ENCODE measurements at places on chromosomes 13 and 19.

- DNase-seq = no peak
Observed at GRCh38 chr13:95298169-95298965, 2.9 kb downstream of the ABCC4 start.

DNA sequence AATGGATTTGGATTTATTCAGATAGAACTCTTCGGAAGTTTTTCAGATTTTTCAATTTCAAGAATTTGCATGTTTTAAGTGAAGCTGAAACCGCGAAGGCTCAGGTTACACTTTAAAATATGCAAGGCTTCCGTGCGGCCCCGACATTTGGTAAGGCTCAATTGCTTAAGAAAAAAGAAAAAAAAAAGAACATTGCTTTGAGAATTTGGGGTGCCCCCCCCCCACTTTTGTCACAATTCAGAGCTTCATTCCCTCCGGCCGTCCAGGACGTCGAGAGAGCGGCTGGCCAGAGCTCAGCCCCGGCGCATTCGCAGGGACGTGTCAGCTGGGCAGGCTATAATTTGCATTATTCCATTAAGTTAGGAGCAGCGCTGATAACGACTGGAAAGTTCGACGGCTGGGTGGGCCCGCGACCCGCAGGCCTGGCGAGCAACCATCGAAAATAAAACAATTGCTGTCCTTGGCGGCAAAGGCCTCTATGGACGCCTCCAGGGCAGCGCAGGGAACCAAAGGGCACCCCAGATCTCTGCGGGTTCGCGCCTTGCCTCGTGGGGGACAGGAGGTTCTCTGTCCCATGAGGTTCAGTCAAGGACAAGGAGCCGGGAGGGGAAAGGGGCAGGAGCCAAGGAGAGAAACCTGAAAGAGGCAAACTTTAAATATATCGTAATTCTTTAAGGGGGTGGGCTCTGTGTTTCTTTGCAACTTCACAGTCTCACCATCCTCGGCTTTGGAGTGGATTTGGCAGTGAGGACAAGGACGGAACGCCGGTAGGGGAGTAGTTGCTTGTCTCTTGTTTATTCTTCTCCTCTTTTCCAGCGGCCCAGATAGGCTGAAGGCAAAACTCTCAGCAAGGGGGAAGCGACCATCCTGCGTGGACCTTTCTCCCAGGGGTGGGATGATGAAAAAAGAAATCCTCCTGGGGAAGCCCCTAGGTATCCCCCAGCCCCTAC, 7.0 kb downstream of the SOX21 start:
- peak; percentile 5 for DNase-seq

GRCh38 chr13:27293873-27294515, 23.4 kb downstream of the RASL11A start:
- no peak for DNase-seq

DNA sequence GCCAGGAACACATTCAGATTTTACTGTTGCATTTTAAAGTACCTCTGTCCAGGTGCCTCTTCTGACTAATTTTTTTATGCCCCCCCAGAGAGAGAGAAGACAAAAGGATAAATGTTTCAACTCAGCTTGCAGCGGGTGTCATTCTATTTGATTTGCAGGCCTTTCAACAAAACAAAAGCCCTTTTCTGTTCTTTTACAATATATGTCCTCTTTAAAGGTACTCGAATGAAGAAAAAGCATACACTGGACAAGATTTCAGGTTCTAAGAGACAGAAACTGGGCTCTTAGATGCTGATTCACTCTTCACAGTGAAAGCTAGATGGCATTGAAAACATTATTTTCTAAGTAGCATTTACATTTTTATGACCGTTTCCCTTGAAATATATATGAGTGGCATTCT, 2.9 kb upstream of the FRY start:
- no peak for DNase-seq

DNA sequence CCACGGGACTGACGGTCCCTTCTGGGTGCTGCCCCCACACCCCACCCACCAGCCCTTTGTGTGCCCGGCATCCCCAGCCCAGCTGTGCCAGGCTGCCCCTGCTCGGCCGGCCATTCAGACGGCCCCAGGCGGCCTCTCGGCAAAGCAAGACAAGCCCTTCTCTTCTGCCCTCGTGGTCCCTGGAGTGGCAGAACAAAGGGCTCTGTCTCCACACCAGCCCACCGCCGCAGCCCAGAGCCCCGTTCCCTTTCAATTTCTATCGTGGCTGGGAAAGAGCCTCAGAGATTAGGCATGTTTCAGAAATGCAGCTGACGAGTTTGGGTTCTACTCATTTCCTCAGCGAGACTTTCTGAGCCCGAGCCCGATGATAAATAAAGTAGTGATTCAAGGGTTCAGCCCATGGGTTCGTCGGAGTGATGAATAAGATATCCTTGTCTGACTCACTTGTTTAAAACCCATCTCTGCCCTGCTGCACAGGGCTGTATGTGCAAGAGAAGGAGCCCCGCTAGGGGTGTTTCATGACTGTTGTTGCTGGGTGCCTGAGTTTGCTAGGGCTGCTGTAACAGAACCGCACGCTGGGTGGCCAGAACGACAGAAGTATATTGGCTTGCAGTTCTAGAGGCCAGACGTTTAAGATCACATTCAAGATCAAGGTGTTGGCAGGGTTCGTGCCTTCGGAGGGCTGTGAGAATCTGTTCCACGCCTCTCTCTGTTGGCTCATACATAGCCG, 4.3 kb downstream of the MYO9B start:
- peak; percentile 73 for DNase-seq

GRCh38 chr13:99605420-99606323, 104.4 kb downstream of the TM9SF2 start:
- peak; percentile 43 for DNase-seq

GRCh38 chr13:113231306-113232207, 22.1 kb downstream of the CUL4A start:
- DNase-seq = no peak
